Effector memory CD4-positive, alpha-beta T cell (primary cell): ENCODE measurements at places on chromosomes 2 and 18.

DNA sequence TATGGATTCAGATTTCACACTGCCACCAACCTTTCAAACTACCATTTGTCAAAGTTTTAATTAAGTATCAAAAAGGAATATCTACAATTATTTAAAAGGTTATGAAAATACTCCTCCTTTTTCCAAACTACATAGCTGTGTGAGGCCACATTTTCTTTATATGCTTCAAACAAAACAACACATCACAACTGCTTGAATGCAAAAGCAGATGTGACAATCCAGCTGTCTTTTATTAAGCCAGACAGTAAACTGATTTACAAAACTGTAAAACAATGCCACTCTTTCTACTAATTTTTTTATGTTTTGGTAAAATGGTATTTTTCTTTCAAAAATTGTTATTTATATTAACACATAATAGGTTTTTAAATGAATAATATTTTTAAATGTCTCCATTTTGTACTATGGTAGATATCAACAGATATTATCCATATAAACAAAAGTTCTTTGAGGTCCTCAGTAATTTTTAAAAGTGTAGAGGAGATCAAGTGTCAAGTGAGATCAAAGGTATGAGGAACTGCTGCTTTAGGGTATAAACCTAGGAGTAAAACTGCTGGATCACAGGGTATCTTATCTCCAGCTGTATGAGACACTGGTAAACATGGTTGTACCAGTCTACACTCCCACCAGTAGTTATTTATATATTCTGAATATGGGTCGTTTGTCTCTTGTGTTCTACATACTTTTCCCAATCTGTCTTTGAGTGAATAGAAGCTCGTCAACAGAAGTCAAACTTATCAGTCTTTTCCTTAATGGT is 68.8 kb upstream of the SERTAD2 start:
- no peak for DNase-seq

GRCh38 chr2:8255448-8255800 is 426.4 kb upstream of the ID2 start:
- no peak for DNase-seq

- DNase-seq, result no peak
These were observed 23.2 kb downstream of the ABCB11 start for GRCh38 chr2:169007941-169008340.

DNA sequence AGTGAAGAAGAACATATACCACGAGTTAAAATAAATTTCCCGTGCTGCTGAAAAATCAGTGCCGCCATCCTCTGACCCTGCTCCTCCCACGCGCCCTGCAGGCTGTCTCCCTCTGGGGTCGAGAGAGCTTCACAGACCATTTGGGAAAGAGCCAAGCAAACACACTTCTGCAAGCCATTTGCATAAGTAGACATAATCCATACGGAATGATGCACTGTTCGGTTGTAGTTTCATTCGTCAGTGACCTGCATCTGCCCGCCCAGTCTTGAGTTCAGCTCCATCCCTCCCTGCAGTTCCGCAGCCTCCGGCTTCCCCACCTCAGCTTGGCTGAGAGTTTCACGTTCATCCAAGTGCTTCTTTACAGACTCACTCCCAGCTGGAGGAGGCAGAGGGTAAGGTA is 69.6 kb downstream of the TRAPPC12 start:
- DNase-seq, result no peak

GRCh38 chr18:293536-293935 is 25.7 kb upstream of the THOC1 start:
- DNase-seq, result no peak

DNA sequence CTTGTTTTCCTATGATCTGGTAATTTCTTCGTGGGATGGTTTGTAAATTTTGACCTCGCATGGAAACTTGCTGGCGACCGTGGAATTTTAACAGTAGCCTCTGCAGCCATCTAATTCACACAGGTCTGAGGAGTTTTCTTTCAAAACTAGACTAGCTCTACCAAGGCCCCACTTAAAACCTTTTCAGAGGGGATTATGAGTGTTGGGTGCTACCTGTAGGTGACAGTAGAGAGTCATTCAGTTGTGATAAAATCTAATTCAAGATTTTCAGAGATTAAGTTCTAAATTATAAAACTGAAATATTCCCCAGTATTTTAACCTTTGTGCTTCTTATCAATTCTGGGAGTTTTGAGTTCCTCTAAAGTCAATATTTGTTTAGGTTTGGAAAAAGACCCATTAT is 31.0 kb downstream of the THSD7B start:
- no peak for DNase-seq

DNA sequence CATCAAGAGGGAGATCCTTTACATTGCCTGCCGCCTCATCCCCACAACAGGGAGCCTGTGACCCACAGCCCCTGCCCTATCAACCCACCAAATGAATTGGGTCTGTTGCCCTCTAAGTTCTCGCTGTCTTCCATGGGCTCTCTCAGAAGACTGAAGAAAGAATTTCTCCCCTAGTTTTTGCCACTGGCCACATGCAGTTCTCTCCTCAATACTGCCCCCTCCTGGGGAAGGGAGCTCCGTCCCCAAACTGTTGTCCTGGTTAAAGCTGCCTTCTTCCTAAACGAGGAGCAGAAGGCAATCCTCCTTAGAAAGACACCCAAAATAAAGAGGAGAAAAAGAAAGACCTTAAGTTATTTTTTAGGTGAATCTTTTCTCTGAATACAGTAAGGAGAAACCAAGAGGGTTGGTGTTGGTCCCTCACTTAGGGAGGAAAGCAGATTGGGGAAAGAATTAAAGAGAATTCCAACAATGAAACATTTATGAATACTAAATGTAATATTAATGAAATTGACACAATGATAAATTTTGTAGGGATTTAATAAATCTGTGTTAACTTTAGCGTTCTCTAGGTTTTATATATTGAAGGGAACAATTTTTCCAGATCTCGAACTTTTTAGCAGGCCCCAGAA is 31.1 kb upstream of the SATB2 start:
- DNase-seq, result peak; percentile 27

DNA sequence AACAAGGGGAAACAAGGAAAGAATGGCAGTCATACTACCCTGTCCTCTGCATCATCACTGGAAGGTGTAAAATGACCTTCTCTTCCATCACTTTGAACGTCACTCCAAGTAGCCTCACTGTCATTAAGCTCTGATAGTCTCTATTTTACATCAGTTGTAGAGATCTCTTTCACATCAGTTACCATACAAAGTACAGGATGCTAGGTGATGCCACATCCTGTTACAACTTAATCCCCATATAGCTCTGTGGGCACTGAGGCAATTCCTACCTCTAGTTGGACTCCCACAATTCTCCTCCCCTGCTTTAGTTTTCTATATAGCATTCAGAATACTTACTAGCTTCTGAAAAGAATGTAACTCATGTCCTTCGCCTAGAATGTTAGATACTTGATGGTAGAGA is 55.1 kb upstream of the TTC27 start:
- DNase-seq, result no peak

- no peak for DNase-seq
These were observed 45.6 kb upstream of the TMEM178A start for GRCh38 chr2:39620067-39620466.

- DNase-seq, result no peak
These were observed 122.3 kb upstream of the ITGA6 start for GRCh38 chr2:172305066-172305465.

- no peak for DNase-seq
These were observed 227.9 kb upstream of the SPRED2 start for GRCh38 chr2:65660340-65660739.

GRCh38 chr2:45908316-45909170 is 257.1 kb downstream of the PRKCE start:
- DNase-seq, result no peak

- DNase-seq, result peak; percentile 73
These were observed 97.6 kb upstream of the SLC39A10 start for GRCh38 chr2:195559431-195559914.

DNA sequence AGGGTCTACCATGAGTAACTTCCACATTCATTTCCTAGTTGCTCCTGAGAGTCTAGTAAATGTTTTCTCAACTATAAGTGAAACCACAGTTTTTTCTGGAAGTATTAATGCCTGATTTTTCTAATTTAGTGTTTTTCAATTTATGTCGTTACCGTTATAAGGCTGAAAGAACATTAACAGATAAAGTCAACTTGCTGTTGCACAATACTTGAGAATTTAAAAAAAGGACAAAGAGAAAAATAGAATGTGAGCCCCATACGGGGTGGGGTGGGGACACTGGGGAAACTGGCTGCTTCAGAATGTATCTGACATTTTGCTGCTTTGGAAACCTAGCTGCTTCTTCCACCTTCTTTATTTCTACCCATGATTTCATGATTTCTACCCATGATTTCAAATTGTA is 26.2 kb downstream of the CNOT11 start:
- no peak for DNase-seq

DNA sequence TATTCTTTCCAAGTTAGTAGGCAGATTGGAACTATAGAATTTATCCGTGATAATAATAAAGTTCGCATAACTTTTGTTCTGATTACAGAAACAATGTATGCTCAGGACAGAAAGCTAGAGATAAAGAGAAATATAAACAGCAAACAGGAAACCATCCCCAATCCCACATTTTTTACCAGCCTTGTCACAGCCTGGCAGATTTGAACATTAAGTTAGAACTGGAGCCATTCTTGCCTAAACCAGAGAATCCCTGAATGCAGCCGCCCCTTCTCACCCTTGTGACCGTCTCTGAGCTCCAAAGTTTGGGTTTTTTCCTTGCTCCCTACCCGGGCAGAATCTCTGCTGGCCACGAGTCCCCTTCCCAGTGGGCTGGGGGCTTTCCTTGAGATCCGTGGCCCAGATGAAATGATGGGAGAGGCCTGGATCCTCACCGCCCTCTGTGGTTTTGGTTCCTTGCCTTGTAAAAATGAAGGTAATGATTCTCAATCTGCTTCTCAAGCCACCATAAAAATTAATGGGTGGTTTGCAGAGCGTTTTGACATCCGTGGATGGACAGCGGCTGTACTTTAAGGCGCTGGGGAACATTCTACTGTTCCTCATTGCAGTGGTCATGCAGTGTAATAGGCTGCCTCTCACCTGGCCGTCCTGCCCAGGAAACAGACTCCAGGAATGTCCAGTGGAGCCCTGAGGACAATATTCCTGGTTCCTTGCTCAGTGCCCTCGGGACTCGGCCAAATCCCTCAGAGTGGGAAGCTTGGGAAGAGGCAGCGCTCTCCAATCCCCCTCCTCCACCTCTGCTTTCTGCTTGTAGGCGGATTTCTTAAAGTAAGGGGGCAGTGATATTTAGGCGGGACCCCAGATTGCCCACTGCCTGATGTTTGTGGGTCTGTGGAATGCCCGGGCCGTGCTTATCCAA is 1.6 kb downstream of the SH3BP4 start:
- DNase-seq, result no peak

GRCh38 chr18:46250084-46250811 is 146.1 kb downstream of the HAUS1 start:
- DNase-seq, result peak; percentile 51

- DNase-seq, result no peak
These were observed 50.5 kb upstream of the SULT1C3 start for GRCh38 chr2:108189316-108189715.

GRCh38 chr2:238467062-238467461 is 40.3 kb downstream of the ASB1 start:
- no peak for DNase-seq

- no peak for DNase-seq
These were observed 121.0 kb upstream of the HAAO start for GRCh38 chr2:42913280-42913878.

DNA sequence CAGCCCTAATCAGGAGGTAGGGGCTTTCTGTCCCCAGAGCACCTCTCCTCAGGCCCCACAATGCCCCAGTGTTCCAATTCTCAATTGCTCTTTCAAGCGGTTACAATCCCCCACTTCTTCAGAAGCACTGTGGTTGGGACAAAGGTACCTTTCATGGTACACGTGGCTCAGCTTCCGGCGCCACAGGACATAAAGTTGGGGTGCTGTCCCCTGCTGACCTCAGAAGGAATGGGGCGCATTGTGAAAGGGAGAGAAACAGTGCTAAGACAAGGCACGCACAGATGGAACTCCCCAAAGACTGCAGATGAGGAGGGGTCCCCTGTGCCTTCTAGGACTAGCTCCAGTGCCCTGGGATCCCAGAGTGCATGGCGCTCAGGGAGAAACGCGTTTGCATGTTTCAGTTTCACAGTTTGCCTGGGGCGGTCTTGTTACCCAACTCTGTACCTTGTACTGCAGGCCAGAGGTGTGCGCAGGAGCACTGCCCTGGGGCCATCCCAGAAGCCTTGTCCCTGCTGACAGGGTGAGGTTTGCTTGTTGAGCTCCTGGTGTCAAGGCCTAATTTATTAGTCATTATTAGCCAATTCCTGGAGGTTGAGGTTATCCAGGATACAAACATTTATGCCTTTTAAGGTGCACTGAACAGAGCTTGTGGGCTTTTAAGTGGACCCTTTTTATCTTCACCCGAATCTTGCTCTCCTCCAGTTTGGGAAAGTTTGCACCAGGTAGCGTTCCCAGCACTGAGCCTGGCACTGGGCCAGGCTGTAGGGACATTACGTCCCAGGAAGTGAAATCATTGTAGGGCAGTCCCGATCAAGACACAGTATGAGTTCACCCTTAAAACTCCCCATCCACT is 7.6 kb downstream of the CNDP1 start:
- DNase-seq, result no peak

- DNase-seq, result no peak
These were observed 49.7 kb upstream of the AP1S3 start for GRCh38 chr2:223887127-223887526.

GRCh38 chr18:24914171-24914525 is 437.8 kb downstream of the ZNF521 start:
- no peak for DNase-seq

- no peak for DNase-seq
These were observed 102.6 kb downstream of the ANKRD44 start for GRCh38 chr2:197208024-197208423.

GRCh38 chr2:179440642-179441251 is 176.1 kb upstream of the SESTD1 start:
- no peak for DNase-seq

DNA sequence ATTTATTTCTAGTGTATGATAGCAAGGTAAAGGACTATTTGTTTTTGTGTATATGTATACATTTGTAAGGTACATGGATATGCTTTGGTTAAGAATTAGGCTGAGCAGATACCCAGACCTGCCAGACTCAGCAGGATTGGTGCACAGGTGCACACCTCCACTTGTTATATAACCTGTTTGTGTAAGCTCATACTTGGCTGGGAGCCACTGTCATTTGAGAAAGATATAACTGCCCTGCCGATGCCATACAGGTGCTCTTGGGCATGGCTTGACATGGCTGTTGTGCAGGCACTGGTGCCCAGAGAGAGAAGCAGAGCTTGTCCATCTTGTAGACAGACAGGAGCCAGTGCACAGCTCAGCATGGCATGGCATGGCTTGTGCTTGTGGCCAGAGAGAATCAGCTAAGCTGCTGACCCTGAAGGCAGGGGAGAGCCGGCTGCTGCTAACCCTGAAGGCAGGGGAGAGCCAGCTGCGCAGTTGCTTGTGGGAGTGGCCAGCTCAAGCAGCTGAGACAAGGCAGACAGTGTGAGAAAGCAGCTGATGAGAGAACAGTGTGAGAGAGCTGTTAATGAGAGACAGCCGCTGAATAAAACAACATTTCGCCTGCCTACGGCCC is 136.5 kb downstream of the RNF144A start:
- DNase-seq, result no peak
